ENCODE measurements at places on chromosomes 7 and 10.

GRCh38 chr10:51663086-51663485 lies 36.3 kb downstream of the CSTF2T start:
- DNase-seq: no peak

DNA sequence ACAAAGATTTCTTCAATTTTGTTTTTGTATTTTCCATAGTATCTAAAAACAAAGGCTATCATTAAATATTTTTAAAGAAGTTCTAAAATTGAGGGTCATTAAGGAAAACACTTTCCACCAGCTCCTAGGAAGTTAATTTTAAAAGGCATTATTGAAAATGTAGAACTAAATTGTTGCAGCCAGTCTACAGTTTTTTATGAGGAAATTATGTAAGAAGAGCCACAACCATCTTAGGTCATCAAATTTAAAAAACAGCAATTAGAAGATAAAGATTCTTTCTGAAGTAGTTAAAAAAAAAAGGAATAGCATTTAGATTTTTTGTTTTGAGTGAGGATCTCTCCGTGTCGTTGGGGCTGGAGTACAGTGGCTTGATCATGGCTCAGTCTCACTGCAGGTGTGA lies 161.7 kb downstream of the NRBF2 start:
- no peak for DNase-seq

DNA sequence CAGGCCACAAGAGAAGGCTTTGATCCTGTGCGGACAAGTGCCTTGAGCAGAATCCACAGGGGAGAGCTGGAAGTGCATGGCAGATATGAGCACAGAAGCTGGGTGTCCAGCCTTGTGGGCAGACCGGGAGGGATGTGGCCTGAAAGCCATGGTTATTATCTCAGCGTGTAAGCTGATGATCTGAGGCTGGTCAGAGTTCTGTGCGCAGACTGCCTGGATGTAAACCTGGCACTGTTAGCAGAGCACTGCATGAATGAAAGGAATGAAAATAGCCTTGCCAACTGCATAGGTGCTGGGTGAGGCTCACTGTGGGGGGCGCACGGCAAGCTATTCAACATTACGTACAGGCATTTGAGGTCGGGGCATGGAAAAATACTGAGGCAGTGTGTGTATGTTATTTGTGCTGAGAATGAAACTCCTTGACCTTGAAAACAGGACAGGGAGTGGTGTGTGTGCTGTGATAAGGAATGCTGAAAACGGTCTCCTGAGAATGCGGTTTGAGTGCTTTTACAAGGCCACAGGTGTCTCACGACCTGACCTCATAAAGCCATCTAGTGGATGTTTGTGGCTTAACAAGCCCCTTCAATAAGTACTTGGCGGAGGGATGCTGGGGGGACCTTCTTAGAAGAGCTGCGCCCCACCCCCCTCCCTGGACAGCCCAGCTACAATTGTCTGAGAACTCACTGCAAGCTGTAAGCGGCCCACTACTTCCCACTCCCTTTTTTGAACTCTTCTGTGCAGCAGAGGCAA lies 18.7 kb downstream of the AKR1C1 start:
- DNase-seq: peak; percentile 74

DNA sequence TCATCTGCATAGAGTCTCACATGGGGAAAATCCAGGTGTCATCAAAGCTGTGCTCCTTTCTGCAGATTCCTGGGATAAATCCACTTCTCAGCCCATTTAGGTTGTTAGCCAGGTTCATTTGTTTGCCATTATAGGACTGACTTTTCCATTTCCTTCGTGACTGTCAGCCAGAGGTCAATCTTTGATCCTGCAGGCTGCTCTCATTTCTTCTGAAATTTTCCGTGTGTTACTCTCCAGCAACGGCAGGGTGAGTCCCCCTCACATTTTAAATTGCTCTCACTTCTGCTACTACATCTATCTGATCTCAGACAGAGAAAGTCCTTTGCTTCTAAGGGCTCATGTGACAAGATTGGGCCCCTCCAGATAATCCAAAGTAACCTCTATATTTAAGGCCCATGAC lies 150.7 kb upstream of the BET1 start:
- no peak for DNase-seq

- DNase-seq: no peak
Observed at GRCh38 chr7:20306180-20306946, 24.3 kb upstream of the ITGB8 start.

- no peak for DNase-seq
Observed at GRCh38 chr10:36087006-36088005, 445.2 kb upstream of the FZD8 start.

- DNase-seq: no peak
Observed at GRCh38 chr7:41731493-41732435, 28.9 kb upstream of the INHBA start.

DNA sequence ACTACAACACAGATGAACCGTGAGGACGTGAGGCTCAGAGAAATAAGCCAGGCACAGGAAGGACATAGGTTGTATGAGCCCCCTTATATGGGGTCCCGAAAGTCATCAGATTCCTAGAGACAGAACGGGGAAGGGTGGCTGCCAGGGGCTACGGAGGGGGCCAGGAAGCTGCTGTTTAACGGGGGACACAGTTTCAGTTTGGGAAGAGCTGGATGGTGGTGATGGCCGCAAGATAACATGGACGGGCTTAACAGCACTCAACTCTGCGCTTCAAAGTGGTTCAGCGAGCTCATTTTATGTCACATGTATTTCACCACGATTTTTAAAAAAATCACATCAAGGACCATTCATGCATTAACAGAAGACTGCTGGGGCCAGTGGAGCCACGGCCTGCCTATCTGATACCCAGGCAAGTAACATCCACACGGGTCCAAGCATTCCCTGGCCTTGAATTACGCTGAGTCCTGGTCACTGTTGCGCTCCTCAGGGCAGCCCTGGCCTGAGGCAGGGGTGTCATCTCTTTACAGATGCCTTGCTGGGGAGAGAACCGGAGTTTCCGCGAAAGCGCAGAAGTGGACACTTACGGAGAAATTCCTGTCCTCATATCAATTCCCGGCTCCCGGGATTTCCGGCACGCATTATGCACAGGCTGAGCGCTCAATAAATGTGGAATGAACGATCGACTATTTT lies 1.5 kb downstream of the CARD11 start:
- DNase-seq: no peak

DNA sequence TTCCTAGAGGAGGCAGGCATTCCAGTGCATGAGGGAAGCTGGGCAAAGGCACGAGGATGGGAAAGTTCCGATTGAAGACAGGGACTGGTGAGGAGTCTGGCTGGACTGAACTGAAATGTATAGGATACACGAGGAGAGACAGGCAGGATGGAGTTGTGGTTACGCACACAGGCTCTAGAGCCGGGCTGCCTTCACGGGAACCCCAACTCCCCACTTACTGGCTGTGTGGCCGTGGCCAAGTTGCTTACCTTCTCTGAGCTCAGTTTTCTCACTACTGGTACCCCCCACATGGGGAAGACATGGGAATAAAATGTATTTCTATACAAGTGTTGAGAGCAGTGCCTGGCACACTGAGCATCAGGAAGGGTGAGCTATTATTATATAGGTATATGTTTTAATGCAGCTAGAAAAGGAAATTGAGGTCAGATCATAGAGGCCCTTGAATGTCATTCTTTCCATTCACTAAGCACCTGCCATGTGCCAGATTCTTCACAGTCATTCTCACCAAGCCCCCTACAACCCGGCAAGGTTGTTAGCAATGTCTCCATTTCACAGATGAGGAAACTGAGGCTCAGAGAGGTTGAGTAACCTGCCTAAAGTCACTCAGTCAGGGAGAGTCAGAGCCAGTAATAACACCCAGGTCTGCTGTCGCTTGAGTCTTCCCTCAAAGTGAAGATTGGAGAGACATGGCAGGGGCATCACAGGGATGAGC lies 9.7 kb downstream of the CHST3 start:
- DNase-seq: no peak

- no peak for DNase-seq
Observed at GRCh38 chr7:90841759-90842429, 245.8 kb downstream of the CDK14 start.

Measured in RPMI8226 (cell line).